ENCODE measurements at places on chromosomes 13 and 19.

- DNase-seq = no peak
Measured at GRCh38 chr13:80668452-80668851, 327.5 kb upstream of the SPRY2 start.

DNA sequence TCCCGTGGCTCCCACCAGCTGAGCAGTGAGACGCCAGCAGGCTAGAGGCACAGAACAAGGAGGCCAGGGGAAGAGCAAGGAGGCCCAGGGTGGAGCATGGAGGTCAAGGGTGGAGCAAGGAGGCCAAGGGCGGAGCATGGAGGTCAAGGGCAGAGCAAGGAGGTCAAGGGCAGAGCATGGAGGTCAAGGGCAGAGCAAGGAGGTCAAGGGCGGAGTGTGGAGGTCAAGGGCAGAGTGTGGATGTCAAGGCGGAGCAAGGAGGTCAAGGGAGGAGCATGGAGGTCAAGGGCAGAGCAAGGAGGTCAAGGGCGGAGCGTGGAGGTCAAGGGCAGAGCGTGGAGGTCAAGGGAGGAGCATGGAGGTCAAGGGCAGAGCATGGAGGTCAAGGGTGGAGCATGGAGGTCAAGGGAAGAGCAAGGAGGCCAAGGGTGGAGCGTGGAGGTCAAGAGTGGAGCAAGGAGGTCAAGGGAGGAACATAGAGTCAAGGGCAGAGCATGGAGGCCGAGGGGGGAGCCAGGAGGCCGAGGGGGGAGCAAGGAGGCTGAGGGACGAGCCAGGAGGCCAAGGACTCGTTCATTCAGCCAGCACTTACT lies 27.7 kb downstream of the DPF1 start:
- no peak for DNase-seq

GRCh38 chr13:46614582-46614981 lies 61.6 kb downstream of the LRCH1 start:
- DNase-seq = peak; percentile 65

DNA sequence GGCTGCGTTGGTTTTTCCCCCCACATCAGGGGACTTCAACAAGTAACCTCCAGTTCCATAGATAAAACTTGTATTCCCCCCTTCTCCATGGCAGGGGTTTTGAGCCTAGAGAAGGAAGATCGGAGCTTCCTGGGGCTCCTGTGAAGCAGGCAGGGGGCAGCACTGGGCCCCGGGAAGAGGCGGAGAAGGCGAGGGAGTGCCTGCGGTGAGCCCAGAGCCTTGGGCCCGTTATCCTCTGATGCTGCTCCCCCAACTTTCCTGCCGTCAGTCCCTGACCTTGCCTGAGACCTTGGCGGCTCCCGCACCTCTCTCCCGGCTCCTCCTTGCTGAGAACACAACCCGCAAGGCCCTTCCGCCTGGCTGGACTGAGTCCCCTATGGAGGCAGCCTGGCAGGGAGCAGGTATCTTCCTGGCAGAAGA lies 2.5 kb downstream of the LIPE start:
- DNase-seq = no peak

DNA sequence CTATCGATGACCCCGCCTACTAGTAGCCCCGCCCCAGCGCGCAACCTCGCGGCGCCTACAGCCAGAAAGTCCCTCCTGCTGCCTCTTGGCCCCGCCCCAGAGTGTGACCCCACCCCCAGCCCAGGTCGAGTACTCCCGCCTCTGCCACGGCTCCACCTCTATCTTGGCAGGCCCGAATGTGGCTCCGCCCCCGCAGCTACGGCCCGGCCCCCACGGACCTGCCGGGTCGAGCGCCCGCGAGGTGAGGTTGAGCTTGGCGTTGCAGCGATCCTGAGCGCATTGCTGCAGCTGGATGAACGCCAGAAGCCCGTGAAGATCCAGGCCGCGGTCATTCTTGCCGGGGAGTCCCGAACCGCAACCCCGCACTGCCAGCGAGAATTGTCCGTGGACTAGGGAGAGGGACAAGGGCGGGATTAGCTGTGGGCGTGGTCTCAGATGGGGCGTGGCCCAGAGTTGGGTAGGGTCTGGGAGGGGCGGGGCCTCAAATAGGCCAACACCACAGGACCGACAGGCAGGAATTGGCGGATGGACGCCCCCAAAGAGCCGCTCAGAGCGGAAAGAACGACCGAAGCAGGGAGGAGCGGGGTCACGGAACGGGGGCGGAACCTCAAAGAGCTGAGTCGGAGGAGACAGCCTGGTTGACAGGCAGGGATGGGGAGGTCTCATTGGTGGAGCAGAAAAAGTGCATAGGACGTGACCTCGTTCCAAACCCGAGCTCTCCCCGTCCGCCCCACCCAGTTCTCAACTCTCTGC lies 1.9 kb downstream of the LYPD3 start:
- peak; percentile 82 for DNase-seq

DNA sequence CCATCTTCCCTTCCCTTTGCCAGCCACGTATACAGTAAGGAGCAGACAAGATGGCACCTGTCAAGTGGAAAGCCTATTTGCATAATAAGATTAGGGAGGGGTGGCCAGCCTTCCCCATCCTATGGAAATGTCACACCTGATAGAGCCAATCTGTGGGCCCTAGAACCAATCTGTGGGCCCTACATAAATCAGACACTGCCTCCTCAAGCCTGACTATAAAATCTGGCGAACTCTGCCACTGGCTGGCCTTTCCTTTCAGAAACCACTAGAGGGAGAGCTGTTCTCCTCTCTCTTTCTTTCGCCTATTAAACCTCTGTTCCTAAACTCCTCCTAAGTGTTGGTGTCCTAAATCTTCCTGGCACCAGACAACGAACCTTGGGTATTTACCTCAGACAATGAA lies 231.5 kb upstream of the KLHL1 start:
- no peak for DNase-seq

DNA sequence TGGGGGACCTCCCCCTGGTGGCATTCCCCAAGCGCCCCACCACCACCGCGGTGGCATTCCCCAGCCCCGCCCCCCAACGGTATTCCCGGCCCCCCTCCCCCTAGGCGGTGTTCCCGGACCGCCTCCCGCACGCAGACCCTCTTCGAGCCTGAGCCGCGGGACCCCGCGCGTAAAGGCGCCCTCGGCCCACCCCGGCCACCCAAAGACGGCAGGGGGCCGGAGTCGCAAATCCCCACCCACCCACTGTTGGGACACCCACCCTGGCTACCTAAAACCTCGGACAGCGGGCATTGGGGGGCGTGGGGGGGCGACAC lies 22.4 kb downstream of the OLFM2 start:
- DNase-seq = no peak

- DNase-seq = no peak
Measured at GRCh38 chr19:16371540-16371986, 46.9 kb downstream of the KLF2 start.

DNA sequence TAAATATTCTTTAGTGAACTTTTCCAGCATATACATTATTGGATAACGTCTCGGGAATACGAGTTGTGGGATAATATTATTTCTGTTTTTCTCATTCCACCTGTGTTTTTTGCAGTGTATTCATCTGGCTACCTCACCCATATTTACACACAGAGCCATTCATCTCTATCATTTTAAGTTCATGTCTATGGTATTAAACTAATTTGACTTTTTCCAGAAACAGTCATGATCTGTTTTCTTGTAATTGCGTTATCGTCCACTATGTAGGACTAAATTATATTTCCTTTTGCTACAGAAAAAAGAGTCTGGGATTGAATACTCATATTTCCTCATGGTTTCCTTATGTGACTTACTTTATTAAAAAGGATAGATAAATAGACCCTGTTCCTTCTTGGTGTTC lies 2.7 kb downstream of the ATP11A start:
- DNase-seq = no peak

- DNase-seq = no peak
Measured at GRCh38 chr13:24261566-24261965, 47.8 kb upstream of the C1QTNF9 start.

GRCh38 chr13:44573071-44573470 lies 3.1 kb downstream of the TSC22D1 start:
- DNase-seq = no peak

DNA sequence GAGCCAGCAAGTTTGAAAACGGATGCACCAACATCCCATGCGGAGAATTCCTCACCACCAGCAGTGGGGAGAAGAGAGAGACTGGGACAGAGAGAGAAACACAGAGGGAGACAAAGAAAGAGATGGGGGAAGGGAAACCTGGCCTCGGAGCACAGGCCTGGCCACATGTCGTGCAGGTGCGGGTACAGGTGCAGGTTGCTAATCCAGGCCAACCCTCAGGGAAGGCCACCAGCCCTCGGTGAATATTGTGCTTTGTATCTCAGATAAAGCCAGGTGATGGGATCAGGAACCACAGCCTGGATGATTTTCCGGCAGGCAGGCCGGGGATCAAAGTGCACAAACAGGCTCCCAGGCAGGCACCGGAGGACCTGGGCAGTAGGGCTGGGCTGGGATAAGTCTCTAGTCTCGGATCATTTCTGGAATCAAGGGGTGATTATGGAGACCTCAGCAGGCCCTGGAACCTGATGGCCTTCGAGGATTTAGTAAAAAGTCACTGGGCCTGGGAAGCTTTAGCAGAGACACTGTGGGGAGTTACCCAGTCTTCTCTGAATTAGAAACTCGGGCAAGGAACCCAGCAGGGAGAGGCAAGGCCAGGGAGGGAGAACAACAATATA lies 3.7 kb downstream of the GAS6 start:
- no peak for DNase-seq

- no peak for DNase-seq
Measured at GRCh38 chr13:39023761-39024160, 14.1 kb downstream of the PROSER1 start.

- no peak for DNase-seq
Measured at GRCh38 chr13:94109715-94110374, 369.6 kb downstream of the DCT start.

DNA sequence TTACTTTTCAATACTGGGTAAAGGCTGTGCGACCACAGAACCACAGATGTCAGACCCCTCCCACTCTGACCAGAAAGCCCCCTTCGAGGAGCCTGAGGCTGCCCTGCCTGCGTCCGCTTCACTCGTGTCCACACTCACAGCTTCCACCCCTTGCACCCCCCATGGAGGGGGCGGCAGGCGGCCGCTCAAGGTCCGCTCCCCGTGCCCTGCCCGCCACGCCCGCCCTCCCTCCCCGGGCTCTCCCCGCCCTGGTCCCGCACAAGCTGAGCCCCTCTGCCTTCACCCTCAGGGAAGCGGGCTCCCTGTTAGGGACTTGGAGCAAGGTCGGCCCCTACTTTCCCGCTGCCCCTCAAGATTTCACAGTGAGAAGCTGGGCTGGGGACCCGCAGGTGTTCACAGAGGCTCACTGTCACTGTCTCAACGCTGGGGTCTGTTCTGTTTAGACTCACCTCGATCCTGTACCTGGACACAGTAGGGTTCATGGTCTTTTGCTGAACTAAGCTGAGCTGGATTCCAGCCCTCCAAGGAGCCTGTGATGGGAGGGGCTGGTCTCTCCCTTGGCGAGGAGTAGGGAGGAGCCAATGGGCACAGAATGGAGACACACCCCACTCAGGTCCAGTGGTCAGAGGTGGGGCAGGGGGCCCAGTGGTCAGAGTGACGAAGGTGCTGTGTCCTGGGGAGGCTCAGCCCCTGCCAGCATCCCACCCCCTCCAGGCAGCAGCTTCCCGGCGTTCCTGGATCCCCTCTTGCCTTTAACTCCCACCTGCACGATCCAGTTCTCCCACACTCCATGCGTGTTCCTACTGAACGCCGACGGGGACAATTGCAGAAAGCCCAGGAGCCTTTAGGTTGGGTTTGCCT lies 69.5 kb downstream of the SPACA7 start:
- no peak for DNase-seq

- no peak for DNase-seq
Measured at GRCh38 chr19:16795731-16796130, 33.5 kb upstream of the SIN3B start.

GRCh38 chr13:91482427-91482826 lies 84.0 kb downstream of the GPC5 start:
- DNase-seq = no peak

GRCh38 chr13:36666477-36667229 lies 7.2 kb upstream of the SERTM1 start:
- no peak for DNase-seq

GRCh38 chr13:92436924-92437323 lies 789.7 kb upstream of the GPC6 start:
- DNase-seq = no peak

DNA sequence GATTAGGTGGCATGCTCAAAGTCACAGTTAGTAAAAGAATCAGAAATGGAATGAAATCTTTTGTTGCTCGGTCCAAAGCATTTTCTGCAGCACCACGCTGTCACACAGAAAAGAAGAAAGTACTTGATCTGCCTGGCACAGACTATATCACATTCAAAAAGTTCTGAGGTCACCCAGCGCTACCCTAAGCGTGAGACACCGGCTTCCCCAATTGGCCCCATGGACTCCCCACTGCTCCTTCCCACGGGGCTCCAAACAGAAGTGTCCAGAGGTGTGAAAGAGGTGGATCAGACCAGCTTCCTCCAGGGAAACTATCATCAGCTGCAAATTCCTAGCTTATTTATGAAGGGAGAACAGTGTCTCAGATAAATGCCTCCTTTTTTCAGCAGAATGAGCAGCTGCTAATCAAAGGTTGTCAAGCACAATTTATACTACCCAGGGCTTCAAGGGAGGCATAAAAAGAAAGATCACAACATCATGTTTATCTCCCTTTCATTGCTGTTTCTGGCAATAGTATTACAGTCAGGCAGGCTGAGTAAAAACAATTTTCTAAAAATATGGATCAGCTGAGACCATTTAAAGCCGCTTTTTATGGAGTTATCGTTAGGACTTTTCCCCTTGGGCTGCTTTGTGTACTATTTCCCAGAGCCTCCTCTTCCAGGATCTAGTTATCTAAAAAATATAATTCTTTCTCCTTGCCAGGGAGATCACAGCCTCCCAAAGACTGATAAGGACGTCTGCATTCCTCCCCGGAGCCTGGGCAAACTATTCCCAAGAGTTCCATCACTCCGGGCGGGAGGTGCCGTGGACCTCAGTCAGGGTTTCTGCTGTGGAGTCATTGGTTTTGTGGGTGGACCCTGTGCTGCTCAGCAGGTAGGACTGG lies 208.0 kb downstream of the LHFPL6 start:
- no peak for DNase-seq

DNA sequence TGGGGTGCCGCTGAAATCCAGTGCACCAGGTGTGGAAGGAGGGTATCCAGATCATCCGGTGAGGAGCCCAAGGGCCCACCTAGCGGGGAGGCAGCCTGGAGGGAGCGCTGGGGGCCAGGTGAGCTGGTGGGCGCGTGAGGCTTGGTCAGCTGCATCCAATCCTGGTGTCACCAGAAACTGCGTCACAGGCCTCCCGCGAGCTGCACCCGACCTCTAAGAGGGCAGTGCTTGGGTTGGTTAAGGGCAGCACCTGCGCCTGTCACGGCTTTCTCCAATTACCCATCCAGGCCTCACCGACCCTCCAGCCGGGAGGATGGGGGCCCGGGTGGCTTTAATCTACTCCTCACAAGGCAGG lies 284 bp downstream of the RNF17 start:
- DNase-seq = no peak

- DNase-seq = no peak
Measured at GRCh38 chr19:13018035-13018914, 23.0 kb downstream of the NFIX start.

- DNase-seq = peak; percentile 59
Measured at GRCh38 chr13:37656247-37656940, 57.8 kb upstream of the POSTN start.

- DNase-seq = no peak
Measured at GRCh38 chr13:80437231-80437630, 96.3 kb upstream of the SPRY2 start.

- DNase-seq = no peak
Measured at GRCh38 chr19:17240062-17240752, 5.5 kb downstream of the NR2F6 start.

GRCh38 chr13:110123041-110123809 lies 183.7 kb downstream of the COL4A1 start:
- DNase-seq = no peak

- DNase-seq = no peak
Measured at GRCh38 chr13:75308222-75308621, 173.7 kb downstream of the TBC1D4 start.
